ENCODE measurements at places on chromosomes 6 and 20.

GRCh38 chr6:37632989-37633550 lies 64.6 kb downstream of the MDGA1 start:
- no peak for DNase-seq

DNA sequence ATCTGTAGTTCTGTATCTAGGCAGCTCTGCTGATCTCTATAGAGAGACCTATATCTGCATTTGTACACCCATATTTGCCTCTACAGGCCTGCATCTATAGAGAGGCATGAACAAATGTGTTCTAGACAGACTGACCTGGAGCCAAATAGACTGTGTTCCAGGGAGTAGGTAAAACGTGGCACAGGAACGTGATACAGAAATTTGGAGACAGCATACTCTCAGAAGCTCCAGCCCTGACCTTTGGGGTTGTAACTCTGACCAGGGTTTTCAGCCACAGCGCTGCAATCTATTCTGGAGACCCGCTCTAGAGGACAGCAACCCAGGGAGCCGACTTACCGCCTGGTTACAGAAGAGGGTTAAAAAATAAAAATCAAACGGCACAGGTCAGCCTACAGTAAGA lies 983 bp downstream of the RBBP9 start:
- no peak for DNase-seq

DNA sequence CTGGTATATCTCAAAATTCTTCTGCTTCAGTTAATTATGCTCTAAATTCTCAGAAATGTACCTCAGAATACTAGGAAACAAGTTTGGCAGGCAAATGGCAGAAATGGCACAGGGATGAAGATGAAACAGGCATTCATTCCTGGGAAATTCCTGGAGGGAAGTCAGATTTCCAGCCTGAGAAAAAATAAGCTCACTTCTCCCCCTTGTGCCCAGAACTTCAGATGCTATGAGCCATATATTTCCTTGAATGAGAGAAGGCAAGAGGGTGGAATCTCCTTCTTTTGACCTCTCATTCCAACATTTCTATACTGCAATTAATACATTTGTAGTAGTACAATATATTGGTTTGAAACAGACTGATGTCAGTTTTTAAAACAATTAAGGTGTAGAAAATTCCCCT lies 22.8 kb downstream of the RGS17 start:
- DNase-seq = no peak

GRCh38 chr6:9334979-9335378 lies 899.6 kb upstream of the SLC35B3 start:
- DNase-seq = no peak

DNA sequence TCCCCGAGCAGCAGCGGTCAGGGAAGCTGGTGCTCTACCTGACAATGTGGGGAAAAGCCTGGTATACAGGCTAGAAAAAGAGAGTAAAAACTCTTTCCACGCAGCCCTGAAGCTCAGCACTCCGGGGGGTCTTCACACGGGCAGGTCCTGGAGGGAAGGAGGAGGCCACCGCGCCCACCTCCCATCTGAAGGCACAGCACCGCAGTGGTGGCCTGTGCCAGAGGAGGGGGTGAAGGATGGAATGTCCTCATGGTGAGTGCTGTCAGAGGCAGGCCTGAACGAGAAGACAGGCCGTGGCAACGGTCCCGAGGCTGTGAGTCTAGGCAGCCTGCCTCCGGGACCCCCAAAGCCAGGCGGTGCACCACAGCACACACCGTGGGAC lies 5.8 kb downstream of the SLC2A4RG start:
- no peak for DNase-seq

GRCh38 chr20:46027245-46027853 lies 1.7 kb upstream of the SLC12A5 start:
- peak; percentile 54 for DNase-seq

DNA sequence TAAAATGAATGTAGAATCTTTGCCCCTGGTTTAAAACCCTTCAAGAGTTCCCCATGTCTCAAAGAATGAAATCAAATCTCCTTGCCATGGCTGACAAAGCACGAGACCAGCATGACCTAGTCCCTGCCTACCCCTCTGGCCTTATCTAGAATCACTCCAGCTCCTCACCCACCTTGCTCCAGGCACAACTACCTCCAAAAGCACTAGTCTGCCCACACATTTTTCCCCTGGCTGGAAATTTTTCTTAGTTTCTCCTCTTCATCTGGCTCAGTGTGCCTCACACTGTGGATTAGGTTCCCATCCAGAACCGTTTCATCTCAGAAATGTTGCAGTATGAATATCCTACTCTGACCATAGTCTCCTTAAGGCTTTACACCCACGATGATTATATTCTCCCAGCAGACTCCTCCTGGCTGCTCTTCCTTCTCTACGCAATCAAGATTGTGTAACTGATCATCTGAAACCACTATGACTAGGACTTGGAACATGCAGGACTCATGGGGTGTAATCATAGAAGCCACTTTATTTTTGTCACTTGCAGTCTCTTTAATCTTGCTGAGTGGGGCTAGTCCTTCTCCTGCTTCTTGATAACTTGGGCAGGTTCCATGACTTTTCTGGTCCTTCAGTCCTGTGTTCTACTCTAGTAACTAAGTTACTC lies 7.8 kb upstream of the MRS2 start:
- no peak for DNase-seq

- DNase-seq = no peak
These were observed 179.9 kb downstream of the CDC5L start for GRCh38 chr6:44567406-44567805.

DNA sequence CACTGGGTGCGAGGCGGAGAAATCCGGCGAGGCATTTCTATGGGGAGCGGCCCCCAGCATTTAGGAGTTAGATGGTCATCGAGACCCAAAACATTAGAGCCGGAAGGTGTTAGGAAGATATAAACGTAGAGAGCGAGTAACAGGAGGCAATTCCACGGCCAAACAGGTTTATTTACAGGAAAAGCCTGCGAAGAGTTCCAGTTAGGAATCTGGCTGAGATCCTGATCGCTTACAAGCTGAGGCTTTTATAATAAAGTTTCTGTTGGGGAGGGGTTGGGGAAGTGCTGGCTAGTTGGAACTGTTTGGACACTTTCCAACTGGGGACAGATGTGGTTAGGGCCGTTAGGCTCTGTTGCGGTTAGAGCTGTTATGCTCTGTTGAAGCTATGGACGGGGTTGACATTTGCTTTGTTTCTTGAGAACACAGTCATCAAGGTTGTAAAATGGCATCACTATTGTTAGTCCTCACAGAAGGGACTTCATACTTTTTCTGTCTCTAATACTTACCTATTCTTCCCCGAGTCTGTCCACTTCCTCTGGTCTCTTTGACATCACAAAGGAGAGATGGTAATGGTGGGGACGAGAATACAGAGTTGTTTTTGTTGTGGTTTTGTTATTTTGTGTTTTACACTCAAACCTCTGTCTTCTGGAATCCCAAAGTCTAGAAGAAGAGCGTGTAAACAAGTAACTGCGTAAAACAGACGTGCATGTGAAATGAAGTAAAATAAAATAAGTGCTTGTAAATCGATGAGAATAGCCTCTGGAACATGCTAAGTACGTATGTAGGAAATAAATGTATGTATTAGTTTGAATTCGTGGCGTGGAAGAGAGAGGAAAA lies 554 bp upstream of the ZSCAN31 start:
- no peak for DNase-seq

- DNase-seq = no peak
These were observed 130.0 kb upstream of the SGK1 start for GRCh38 chr6:134447883-134448387.

GRCh38 chr6:101224751-101225150 lies 168.8 kb upstream of the GRIK2 start:
- DNase-seq = no peak

DNA sequence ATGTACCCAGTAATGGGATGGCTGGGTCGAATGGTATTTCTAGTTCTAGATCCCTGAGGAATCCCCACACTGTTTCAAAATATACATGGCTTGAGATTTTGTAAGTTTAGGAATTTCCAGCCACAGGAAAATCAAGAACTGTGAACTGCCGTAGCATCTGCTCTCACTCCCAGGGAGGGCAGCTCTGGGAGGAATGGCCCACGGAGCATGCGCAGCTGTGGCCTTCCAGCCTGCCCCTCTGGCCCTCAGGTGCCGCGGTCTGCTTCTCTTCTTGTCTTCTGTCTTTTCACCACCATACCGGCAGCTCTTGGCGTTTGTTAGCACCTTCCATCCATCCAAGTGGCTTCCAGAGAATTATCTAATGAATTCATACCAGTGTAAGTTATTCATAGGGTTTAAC lies 19.9 kb upstream of the EXOC2 start:
- no peak for DNase-seq

DNA sequence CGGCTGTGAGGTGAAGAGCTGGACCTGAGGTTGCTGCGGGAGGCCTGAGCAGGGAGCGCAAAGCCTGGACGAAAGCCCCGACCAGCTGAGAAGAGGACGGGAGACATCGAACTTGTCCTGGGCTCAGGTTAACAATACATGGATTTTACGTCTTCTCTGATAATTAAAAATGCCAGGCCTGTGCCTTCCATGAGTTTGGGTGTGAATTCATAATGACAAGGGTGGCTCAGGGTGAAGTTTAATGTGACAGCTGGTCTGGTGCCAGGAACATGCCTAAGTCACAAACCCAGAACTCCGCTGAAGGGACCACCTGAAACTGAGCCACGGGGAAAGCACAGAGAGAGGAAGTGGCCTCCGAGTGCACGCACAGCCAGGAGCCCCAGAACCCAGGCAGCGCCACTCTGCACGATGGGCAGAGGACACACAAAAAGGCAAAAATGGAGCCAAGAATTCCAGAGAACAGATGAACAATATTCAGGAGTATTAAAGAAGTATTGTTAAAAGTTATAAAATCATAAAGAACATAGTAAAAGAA lies 150.1 kb upstream of the RPS6KA2 start:
- DNase-seq = no peak

DNA sequence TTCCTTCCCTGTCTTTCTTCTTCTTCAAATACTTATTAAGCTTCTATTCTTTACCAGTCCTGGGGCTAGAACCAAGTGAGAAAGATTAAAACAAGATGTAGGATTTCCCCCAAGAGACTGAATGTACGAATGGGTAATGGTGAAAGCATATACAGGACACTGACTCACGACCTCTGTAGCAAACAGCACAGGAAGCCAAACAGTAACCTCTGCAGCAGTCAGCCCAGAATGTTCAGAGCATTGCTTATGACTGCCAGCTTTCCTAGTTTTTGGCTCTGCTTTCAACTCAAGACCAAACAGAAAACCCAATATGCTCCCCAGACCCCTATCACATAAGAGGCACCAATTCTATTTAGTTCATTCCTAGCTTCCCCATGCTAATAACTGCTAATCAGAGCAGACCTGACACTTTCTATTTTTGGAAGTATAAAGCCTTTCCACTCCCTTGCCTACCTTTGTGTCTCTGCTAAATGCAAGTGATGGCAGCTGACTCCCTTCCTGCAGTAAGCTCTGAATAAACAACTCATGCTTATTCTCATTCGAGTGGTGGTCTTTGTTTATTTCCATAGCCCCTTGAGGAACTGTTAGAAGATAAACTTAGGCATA lies 690.6 kb downstream of the EPM2A start:
- no peak for DNase-seq

DNA sequence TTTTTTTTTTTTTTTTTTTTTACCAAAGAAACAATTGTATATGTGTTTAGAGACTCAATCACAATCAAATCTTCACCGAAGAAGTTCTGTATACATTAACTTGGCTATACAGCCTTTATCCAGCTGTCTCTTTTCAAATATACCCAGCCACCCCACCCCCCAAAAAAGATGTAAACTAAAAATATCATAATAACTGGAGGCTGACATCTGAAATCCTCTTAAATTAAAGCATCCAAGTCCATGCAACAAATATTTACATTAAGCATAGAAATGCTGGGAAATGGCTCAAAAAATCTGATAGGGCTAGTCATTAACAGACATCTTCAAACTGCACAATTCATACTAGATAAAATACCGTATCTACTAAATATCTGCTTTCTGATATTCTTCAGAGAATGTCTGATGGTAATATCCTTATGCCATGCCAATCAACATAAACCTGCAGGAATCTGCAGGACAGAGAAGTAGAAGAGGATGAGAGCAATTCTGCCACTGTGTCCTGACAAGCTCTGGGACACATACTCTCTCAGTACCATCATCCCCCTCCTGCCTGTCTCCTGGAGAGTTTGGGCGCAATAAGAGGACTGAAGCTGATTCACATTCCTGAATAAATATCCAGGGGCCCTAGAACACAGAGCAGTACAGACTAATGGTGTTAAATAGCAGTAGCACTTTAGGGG lies 152.4 kb downstream of the KIF6 start:
- no peak for DNase-seq

- DNase-seq = no peak
These were observed 240.3 kb downstream of the TPBG start for GRCh38 chr6:82603871-82604270.

DNA sequence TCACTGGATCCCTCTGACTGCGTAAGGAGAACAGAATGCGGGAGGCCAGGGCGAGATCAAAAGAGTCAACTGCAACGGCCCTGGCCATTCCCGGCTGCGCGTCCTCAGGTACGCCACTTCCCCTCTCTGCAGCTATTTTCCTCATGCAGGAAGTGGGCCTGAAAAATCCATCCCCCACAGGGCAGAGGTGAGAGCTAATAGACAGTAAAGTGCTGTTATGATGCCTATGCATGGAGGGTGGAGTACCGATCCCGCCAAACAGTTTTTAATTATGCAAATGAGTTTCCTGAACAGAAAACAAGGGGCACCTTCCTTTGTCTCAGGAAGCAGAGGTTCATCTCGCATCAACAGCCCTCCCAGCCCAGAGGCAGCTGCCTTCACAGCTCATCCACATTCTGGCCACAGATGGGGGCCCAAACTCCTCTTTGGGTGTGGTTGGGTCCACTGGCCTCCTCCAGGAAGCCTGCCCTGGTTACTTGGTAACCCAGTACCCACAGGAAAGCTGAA lies 9.3 kb downstream of the PREX1 start:
- peak; percentile 87 for DNase-seq

DNA sequence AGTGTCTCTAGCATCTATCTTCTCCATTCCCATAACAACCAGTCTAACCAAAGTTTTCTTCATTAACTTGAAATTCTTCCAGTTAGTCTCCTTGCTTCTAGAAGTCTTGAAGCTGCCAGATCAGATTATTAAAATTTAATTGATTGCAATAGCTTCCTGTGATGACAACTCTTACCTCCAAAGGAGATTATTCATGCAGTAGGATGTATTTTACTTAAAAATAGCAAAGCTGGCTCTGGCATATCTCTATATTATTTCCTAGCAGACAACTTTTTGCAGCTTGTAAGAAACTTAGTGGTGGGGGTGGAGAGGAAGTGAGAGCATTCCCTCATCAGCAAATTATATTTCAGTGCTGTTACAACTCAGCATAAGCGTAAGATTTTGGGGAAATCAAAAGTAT lies 290.4 kb downstream of the GRIK2 start:
- DNase-seq = no peak

GRCh38 chr6:90322976-90323474 lies 26.4 kb upstream of the BACH2 start:
- no peak for DNase-seq

All from activated CD8-positive, alpha-beta memory T cell treated with anti-CD3 and anti-CD28 coated beads, Interleukin-2, amount 10 ng/mL, durations not matched to agents 7 days and 5 days (primary cell).